ENCODE measurements at places on chromosomes 5 and 9.

- no peak for DNase-seq
These were observed 940.2 kb downstream of the EFNA5 start for GRCh38 chr5:106730506-106730905.

GRCh38 chr9:92752812-92753404 is 11.7 kb downstream of the BICD2 start:
- no peak for DNase-seq

GRCh38 chr9:2496934-2497333 is 124.7 kb upstream of the VLDLR start:
- no peak for DNase-seq

GRCh38 chr5:133807348-133807747 is 161.1 kb downstream of the C5orf15 start:
- DNase-seq: no peak

GRCh38 chr9:79220666-79221065 is 351.1 kb upstream of the TLE4 start:
- DNase-seq: no peak

DNA sequence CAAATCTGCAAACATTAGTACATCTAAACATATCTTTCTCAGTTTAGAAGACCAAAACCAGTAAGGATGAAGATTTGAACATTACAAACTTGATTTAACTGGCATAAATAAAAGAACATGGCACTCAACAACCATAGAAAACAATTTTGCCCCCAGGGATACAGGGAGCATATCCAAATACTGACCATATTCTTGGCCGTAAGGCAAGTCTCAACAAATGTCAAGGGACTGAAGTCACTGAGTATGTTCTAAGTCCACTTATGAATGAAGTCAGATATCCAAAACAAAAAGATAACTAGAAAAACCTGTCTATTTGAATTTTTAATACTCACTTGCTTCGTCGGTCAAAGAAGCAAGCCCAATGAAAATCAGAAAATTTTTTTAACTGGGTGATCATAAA is 14.1 kb downstream of the FEM1C start:
- no peak for DNase-seq

DNA sequence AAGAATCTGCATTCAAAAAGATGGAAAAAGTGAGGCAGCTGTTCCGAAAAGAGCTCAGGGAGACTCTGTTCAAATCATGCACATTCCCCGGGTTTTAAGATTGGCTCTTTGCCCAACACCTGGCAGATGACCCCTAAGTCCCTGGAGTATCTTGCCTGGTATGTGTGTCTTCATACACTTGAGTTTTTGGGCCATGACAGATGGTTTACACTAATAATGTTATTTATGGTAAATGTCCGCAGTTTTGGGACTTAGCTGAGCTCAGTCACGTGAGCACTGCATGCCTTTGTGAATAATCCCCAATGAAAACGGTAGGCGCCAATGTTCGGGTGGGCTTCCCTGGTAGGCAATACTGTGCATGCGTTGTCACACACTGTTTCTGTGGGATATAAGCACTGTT is 316.1 kb downstream of the PRDM9 start:
- no peak for DNase-seq

GRCh38 chr5:134273642-134274395 is 47.9 kb upstream of the PPP2CA start:
- DNase-seq: no peak

All from NCI-H1105 treated with DMSO at 0.1 percent for 48 hours (cell line).